ENCODE measurements at places on chromosomes 11 and 22.

DNA sequence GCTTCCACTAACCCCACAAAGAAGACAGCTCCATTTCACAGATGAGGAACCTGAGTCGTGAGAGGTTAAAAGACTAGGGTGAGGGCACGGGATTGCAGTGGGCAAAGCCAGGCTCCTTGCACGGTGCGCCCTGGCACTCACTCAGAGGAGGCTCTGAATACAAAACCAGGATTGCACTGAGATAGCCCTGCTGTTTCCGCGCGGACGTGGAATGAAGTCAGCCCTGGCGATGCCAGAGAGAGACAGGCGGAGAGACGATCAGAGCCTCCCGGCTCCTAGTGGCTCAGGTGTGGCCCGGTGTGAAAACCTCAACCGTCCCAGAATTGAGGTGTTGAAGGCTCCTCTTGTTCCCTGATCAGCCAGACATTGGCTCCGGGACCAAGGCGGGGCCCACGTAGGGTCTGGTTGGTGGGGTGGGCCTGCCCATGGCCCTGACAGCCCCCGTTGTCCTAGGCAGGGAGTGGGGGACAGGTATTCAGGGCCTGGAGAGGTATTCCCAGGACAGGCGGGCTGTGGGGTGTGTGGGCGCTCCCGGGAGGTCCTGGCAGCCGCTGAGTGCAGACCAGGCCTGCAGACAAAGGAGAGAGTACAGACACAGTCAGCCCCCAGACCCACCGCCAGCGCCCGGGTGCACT is 43.1 kb upstream of the LINC01488 start:
- DNase-seq: no peak

GRCh38 chr11:47391711-47392432 is 13.5 kb upstream of the SPI1 start:
- DNase-seq: no peak

GRCh38 chr22:45420539-45420938 is 7.0 kb downstream of the RIBC2 start:
- no peak for DNase-seq

DNA sequence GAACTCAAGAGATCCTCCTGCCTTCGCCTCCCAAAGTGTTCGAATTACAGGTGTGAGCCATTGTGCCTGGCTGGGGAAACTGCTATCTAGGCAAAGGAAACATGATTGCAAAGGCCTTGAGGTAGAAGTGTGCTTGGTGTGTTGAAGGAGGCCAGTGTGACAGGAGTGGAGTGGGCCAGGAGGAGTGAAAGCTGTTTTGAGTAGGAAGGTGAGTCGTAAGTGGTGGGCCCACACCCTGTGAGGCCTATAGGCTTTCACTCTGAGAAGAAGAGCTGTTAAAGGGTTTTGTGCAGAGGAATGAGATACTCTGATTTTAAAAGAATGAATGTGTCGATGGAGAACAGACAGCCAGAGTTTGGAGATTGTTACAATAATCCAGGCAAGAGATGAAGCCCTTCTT is 43.4 kb downstream of the WEE1 start:
- no peak for DNase-seq

DNA sequence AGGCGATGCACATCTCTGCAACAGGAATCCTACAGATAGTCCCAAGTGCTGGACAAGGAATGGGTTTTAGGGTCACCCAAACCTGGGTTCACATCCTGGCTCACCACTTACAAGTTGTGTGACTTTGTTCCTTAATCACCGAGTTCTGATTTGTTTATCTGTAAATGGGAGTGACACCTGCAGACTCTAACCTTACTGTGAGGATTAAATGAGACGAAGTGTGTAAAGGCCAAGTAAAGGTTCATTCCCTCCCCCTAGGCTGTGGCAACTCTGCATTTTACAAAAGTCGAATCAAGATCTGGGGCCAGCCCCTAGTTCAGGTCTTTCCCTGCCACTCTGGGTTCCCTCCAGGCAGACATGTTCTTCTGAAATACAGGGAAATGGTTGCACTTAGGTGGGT is 34.9 kb downstream of the SERPINH1 start:
- DNase-seq: no peak

- no peak for DNase-seq
Observed at GRCh38 chr22:24181088-24181995, at the start of gene SUSD2. Gene SUSD2, plus strand, starts transcription at chr22:24181487. Its CDS starts 33 bp downstream, at chr22:24181520.

GRCh38 chr11:128200467-128200866 is 386.9 kb downstream of the ETS1 start:
- no peak for DNase-seq

DNA sequence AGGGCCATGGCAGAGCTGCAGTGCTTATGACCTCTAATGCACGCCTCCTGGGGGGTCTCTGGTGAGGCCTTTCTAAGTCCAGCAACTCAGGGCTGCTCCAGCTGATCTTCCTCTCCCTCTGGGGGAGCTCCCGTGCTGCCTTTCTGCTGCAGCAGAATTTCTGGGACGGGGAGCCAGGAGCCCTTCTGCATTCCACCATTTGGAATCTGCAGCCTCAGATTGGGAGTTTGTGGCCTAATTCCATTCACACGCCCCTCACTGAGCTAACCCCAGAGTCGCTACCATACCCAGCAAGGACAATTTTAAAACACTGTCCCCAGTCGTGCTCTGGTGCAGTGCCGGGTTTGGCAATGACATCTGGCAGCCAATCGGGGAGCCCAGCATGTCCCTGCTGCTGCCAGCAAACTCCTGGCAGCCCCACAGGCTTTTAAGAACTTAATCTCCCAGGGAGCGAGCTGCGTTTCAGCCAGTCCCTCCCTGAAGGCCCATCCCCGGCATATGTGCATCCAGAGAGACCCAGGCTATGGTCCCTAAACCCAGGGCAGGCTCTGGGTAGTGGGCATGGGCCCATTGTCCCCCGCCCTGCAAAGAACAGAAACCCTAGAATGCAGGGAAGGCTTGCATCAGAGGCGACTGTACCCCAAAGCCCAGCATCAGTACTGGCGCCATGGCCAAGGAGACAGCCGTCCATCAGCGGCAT is 4.7 kb downstream of the SHANK2 start:
- DNase-seq: no peak

- DNase-seq: no peak
Observed at GRCh38 chr11:76781046-76781801, 1.9 kb upstream of the TSKU start.

- no peak for DNase-seq
Observed at GRCh38 chr11:117186431-117186761, 7.9 kb downstream of the SIDT2 start.

GRCh38 chr22:20268279-20269012 is at the start of gene RTN4R:
Gene RTN4R, minus strand, starts transcription at chr22:20268318. Its CDS starts 226 bp downstream, at chr22:20268092.
- DNase-seq: peak; percentile 38

DNA sequence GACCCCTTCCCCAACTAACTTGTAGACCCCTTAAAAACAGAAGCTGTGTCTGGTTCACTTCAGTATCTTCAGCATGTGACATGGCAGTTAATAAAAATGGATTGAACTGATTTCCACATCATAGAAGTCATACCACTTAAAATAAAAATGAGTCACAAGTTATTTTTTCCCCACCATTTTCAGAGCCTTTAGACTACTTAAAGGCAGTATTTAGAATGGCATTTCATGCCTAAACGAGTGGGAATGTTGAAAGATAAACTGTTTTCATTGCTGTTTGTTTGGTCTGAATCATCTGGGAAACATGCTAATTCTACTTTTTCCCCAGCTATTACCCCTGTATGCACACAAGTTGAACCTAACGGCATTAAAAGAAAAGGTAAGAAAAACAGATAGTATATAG is 324.0 kb downstream of the RAB38 start:
- no peak for DNase-seq

DNA sequence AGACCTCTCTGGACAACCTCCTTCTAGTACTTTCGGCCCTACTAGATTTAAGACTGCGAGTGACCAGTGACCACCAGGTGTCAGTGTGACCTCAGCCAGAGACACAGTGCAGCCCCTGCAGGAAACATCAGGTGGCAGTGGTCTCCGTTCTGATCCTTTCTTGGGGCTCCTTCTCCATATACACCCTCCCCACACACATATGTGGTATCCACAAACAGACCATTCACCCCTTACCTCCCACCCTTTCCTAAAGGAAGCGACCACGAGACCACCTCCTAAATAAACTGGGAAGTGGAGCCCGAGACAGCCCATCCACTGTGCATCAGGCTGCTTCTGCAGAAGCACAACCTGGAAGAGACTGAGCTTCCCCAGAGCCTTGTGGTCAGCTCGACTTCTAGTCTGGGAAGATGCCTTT is 38.5 kb upstream of the CYP2D6 start:
- DNase-seq: peak; percentile 80

Data from CD4-positive, alpha-beta memory T cell (primary cell).